ENCODE measurements at places on chromosomes 7 and 10.

GRCh38 chr10:36489611-36490228 is 635.7 kb upstream of the ANKRD30A start:
- no peak for DNase-seq

GRCh38 chr10:18230794-18231193 is 90.6 kb downstream of the CACNB2 start:
- DNase-seq, result no peak

DNA sequence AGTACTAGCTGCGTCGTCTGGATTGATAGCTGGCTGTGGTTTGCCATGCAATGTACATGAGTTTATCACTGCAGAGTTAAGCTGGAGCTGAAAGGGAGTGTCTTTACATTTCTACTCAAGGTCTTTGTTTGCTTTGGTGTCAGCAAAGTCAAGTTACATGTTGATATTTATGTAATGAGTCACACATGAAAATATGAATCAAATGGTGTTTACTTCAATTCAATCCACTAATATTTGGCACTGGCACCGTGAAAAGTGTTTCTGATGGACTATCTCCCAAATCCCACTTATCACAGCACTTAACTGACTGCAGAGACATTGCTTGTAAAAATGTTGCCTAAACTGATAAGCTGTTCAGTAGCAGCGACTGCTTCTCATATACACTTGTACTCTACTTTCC is 395.9 kb downstream of the TFEC start:
- DNase-seq, result no peak

GRCh38 chr7:2477447-2478398 is 1.5 kb upstream of the GRIFIN start:
- peak; percentile 47 for DNase-seq

- no peak for DNase-seq
Measured at GRCh38 chr10:69974551-69975155, 78.0 kb upstream of the MACROH2A2 start.

- DNase-seq, result no peak
Measured at GRCh38 chr10:33981301-33981700, 646.8 kb upstream of the NRP1 start.

GRCh38 chr10:26087666-26088065 is 128.9 kb upstream of the GAD2 start:
- DNase-seq, result no peak

GRCh38 chr10:10508211-10508610 is 509.5 kb upstream of the CELF2 start:
- DNase-seq, result no peak

DNA sequence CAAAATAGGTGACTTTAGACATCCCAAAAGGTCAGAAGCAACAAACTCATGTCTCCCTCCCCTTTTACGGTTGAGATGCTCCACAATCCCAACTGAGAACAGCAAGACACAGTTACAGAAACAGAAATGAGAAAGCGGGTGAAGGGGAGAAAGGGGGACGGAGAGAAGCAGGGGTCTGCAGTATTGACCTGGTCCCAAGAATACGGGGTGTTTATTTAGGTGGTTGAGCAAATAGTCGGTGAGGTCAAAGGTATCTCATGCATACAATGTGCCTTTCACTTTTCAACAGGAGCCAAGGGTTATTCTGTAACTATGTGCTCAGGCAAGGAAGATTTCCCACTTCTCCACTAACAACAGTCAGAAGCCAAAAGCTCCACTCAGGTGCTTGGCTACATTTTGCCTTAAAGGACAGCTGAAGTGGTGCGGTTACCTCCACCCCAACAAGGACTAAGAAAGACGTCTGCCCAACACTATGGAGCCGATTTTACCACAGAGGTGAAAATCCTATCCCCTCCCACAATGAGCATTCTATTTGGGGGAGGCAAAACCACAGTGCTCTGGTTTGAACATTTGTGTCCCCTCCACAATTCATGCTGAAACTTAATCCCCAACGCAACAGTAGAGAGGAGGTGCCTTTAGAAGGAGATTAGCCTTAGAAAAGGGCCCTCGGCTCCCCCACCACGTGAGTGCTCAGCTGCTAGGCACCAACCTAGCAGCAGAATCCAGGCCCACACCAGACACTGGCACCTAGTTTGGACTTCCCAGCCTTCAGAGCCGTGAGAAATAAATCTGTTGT is 77.9 kb downstream of the PARD3 start:
- DNase-seq, result no peak

DNA sequence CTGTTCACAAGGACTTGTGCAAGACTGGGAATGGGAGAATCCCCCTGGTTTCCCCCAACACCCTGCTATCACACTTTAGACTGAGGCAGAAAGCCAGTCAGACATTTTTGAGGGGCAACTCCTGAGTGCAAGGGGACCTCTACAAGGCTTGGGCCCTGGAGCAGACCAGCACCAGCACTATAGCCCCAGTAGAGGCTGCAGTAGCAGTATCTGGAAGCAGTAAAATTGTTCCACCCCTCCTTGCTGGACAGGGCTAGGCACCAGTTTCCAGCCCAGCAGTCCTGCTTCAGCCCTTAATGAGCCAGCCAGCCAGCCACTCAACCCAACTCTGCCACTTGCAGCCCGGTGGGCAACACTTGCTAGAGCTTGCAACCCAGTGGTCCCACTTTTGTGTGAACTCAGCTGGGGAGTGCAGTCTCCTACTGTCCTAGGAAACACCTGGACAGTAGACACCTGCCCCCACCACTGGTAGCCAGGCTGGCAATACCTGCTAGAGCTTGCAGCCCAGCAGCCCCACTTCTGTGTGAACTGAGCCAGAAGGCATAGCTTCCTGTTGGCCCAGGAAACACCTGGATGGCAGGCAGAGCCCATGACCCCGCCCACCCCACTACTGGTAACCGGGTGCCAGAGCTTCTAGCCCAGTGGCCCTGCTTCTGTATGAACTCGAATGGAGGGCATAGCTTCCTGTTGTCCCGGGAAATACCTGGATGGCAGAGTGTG is 65.0 kb downstream of the FBXL13 start:
- no peak for DNase-seq

GRCh38 chr7:20197837-20198236 is 19.3 kb downstream of the MACC1 start:
- DNase-seq, result no peak

GRCh38 chr7:131556053-131556908 is at the start of gene PODXL:
Gene PODXL (minus strand): TSS chr7:131556628. CDS start chr7:131556359, 269 bp downstream.
- DNase-seq, result peak; percentile 37

GRCh38 chr7:37598824-37599223 is 84.7 kb upstream of the GPR141 start:
- DNase-seq, result no peak

DNA sequence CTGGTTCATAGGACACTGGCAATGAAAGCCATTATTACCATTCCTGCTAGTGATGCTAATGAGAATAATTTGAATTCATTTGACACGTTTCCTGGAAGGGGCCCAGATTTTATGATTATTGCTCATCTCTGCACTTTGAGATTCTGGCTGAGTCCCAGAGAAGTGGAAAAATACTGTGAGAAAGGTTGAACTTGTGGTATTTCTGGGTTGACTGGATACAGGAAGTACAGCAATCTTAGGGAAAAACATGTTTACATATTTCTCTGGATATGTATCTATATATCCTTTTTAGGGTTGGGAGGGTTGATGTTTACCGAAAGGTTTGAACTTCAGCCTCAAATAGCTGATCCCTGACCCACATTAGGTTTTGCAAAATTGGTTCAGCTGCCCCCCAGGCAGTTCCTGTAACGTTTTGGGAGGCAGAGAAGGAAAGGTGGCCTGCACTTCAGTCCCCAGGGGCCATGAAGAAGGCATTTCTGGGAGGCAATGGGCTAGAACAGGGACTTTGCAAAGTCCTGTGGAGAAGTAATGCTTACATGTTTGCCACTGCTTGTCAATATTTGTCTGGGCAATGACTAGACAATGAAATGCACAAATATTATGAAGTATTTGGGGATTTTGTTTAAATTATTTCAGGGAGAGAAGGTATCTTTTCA is 253.7 kb upstream of the PITRM1 start:
- no peak for DNase-seq

DNA sequence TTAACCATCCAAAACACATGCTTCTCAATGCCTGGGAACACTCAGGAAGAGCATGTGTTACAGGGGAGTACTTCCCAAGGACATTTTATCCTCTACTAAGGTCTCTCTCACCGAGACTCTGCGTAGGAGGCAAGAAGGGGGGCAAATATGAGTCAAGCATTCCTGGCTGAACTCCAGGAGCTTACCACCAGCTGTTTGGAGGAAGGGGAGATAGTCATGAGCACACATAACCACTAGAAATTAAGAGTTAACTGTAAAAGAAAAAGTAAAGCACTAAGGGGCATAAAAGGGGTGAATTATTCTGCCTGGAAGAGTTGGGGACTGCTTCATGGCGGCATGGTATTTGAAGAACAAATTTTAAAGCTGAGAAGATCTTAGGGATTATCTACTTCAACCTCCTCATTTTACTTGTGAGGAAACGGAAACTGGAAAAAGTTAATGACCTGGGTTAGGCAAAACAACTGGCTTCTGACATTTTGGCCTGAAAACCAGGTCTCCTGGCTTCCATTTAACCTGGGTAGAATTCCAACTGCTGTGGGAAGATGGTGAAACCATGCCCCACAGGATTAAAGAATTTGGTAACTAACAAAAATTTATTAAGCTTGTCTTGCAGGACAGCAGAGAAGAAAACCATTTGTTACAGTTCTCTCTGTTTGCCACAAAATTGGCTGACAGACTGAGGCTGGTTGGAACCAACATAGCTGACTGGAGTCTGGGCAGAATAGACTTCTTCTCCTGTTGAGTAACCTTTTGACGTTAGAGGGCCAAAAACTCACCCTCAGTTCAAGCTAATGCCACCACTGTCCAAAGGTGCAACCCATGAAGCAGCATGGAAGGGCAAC is 85.5 kb downstream of the SLC25A13 start:
- DNase-seq, result no peak

GRCh38 chr10:5958675-5959074 is 18.7 kb downstream of the IL15RA start:
- DNase-seq, result no peak

DNA sequence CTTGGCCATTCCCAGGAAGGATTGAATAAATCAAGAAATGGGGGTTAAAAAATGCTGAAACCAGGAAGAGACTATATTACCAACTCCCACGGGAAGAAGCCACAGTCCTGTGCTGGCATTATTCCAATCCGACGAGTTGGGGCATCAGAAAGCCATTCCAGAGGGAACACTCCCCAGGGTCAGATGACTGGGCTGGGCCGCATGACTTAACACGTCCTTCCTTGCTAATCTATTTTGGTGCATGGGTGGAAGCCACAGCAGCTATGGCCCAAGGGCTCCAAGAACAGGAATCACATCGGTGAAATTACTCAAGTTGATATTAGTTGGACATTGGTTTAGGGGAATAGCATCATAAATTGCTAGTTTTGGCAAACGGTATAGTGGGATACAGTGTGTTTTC is 592.9 kb upstream of the NRP1 start:
- DNase-seq, result no peak

- DNase-seq, result no peak
Measured at GRCh38 chr10:75611172-75611992, 180.0 kb downstream of the LRMDA start.

- no peak for DNase-seq
Measured at GRCh38 chr10:68462536-68462935, 9.2 kb downstream of the DNA2 start.

GRCh38 chr10:121843379-121843778 is 84.5 kb downstream of the ATE1 start:
- no peak for DNase-seq

- no peak for DNase-seq
Measured at GRCh38 chr10:23110722-23111516, 15.5 kb downstream of the MSRB2 start.

GRCh38 chr7:10268034-10268433 is 705.6 kb upstream of the PHF14 start:
- DNase-seq, result no peak

DNA sequence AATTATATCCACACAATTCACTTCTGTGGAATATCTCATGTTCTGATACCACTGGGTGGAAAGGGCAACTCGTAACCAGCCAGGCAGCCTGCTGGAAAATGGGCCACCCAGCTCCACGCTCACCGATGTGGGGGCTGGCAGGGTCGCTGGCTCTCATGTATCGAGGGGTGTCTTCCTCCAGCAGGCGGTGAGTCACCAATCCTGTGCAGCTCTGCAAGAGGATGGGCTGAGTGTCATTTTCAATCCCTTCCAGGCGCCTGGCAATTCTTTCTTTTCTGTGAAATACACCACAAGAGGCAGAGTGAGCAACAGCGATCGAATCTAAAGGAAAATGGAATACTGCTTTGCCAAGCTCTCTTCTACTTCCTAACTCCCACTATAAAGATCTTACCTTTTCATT is 80.1 kb downstream of the SVIL start:
- DNase-seq, result no peak

- no peak for DNase-seq
Measured at GRCh38 chr7:22588351-22588750, 88.4 kb upstream of the STEAP1B start.

GRCh38 chr10:16901106-16901505 is 83.9 kb upstream of the RSU1 start:
- DNase-seq, result no peak

DNA sequence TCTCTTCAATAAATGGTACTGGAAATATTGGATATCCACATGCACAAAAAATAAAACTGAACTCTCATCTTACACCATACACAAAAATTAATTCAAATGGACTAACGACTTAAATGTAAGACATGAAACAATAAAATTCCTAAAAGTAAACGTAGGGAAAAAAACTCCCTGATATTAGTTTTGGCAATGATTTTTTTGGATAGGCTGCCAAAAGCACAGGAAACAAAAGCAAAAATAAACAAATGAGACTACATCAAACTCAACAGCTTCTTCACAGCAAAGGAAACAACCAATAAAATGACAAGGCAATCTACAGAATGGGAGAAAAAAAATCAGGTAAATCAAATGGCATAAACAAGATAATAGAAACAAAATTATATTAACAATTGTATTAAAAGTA is 65.7 kb downstream of the ORC5 start:
- DNase-seq, result no peak

DNA sequence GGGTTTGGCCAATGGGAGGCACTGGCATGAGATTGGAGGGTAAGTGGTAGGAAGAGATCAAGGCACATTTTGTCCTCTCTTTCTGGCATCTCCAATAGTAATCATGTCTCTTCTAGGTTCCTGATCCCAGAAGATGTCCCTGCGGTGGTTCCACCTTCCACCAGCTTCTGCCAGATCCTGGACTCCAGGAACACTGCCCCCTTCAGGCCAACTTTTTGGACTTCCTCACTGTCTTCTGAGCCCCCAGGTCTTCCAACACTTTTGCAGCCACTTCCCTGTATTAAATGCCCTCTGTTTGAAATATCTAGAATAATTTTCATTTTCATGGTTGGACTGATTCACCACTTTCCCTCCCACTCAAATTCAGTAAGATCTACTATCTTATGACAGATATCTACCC is 60.9 kb downstream of the BAMBI start:
- no peak for DNase-seq

DNA sequence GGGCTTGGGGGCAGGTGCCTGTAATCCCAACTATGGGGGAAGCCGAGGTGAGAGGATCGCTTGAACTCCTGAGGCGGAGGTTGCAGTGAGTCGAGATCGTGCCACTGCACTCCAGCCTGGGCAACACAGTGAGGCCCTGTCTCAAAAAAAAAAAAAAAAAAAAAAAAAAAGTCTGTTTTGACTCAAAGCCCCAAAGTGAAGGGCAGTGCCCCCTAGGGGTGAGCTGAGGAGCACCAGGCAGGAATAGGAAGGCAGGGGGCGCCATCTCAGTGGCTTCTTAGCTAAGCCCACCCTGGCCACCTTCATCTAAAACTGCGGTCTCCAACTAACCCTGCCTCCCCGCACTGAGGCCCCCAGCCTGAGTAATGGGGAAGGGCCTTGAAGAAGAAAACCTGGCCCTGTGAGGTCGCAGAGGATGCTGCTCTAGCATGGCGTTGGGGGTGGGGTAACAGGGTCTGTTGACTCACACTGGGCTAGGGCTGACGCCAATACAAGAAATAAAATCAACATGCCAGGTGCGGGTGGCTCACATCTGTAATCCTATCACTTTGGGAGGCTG is 9.8 kb downstream of the PODXL start:
- DNase-seq, result peak; percentile 19
